ENCODE measurements at places on chromosomes 6 and 20.
A peak's percentile ranks its signal among the peaks of the same experiment; 100 is the strongest.

- peaks cover 5% of the 10 kb centered on the region for H3K36me3 ChIP-seq
- H3K27ac ChIP-seq, result no peak overlapping the region
- no peak for DNase-seq
- peaks cover 14% of the 10 kb centered on the region for H3K4me1 ChIP-seq
- H3K27me3 ChIP-seq, result peaks cover 8% of the 10 kb centered on the region
Measured at GRCh38 chr20:3106658-3107463, 22.3 kb upstream of the AVP start.

GRCh38 chr6:155177363-155177961 is 86.4 kb upstream of the CLDN20 start:
- H3K36me3 ChIP-seq, result no peaks in the 10 kb centered on the region
- H3K27me3 ChIP-seq, result no peaks in the 10 kb centered on the region
- H3K27ac ChIP-seq, result no peak overlapping the region

DNA sequence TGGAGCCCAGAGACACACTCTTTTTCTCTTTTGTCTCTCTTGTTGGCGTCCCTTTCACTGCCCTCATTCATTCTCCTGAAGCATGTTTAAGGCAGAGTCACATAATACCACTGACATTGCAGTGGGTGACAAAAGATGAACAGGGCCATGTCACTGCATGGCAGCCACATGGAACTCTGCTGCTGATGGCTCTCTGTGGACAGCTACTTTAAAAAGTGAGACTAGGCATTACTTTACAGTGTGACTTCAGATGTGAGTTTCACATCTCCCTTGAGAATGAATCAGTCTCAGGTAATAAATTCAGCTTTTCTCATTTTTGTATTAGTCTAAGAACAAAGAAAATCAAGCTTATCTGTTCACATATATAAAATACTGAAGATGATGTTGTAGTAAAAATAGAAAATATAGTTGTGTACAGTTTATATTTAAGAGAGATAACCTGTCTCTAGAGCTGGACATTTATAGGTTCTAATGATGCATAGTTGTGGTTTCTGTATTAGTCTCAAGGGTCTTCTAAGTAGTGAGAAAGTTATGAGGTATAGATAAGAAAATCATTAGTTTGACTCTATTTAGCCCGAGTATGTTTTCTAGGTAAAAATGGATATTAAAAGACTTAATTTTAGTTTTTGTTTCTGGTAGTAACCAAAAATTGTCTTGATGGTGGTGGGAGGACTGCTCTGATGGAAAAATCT is 6.1 kb downstream of the MRS2 start:
- no peak overlapping the region for H3K4me3 ChIP-seq
- no peak for DNase-seq
- H3K36me3 ChIP-seq, result peaks cover 34% of the 10 kb centered on the region
- no peak overlapping the region for H3K27ac ChIP-seq

GRCh38 chr6:51505434-51505833 is 582.0 kb downstream of the PKHD1 start:
- no peaks in the 10 kb centered on the region for H3K4me1 ChIP-seq
- no peaks in the 10 kb centered on the region for H3K27me3 ChIP-seq
- H3K27ac ChIP-seq, result no peak overlapping the region
- no peak overlapping the region for H3K4me3 ChIP-seq
- no peaks in the 10 kb centered on the region for H3K36me3 ChIP-seq

- DNase-seq, result no peak
- H3K27ac ChIP-seq, result peak overlapping the region; percentile 72
- H3K4me3 ChIP-seq, result no peak overlapping the region
- H3K4me1 ChIP-seq, result peaks cover 2% of the 10 kb centered on the region
Measured at GRCh38 chr20:21521596-21522480, 8.0 kb upstream of the NKX2-2 start.

All from activated CD4-positive, alpha-beta T cell treated with anti-CD3 and anti-CD28 coated beads, Interleukin-2, amount 10 ng/mL, durations not matched to agents 7 days and 5 days (primary cell).